HT-29 (cell line): ENCODE measurements at places on chromosomes 7 and 10.

DNA sequence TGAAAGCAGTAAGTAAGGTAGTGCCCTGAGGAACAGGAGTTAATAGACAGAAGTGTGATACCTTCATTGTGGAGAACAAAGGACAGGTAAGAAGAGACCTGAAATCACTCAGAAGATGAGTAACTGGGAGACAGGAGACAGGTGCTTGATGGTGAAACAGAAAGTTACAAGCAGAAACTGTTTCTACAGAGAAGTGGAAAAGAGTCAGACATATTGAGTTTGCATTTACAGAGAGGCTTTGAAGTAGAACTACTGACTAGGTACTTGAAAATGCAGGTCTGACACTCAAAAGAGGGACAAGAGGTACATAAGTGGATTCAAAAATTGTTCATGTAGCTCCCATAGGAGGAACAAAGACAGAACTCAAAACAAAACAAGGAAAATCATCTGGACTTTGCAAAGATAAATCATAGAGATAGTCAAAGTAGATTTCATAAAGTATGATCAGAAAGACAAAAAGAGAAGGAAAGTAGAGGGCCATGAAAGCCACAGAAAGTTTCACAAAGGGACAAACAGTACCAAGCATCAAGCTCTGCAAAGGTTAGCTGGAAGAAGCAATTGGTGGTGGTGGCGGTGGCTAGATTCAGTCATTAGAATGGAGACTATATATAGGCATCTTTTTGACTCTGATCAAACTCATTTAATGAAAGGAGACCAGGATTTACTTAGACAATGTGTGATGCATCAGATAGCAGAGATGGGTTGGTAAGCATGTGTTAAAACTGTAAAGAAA lies 198.4 kb downstream of the PCLO start:
- DNase-seq = no peak

GRCh38 chr10:69692891-69693290 lies 62.8 kb downstream of the FAM241B start:
- DNase-seq = no peak

DNA sequence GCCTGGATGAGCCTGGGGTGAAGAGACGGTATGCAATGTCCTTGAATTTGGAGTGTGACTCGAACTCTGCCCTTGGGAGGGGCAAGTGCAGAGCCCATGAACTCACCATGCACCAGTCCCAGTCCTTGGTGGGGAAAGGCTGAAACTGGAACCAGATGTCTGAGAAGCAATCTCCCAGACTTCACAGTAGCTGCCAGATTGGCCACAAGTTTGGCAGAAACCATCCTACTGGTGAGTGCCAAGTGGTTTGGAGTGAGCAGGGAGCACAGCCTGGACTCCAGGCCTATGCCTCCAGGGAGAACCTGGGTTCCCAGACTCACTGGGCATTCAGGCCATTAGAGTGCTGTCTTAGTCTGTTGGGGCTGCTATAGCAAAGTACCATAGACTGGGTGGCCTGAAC lies 99.6 kb upstream of the LYZL1 start:
- DNase-seq = no peak

- DNase-seq = no peak
Observed at GRCh38 chr10:131728286-131729228, 172.3 kb upstream of the PPP2R2D start.

DNA sequence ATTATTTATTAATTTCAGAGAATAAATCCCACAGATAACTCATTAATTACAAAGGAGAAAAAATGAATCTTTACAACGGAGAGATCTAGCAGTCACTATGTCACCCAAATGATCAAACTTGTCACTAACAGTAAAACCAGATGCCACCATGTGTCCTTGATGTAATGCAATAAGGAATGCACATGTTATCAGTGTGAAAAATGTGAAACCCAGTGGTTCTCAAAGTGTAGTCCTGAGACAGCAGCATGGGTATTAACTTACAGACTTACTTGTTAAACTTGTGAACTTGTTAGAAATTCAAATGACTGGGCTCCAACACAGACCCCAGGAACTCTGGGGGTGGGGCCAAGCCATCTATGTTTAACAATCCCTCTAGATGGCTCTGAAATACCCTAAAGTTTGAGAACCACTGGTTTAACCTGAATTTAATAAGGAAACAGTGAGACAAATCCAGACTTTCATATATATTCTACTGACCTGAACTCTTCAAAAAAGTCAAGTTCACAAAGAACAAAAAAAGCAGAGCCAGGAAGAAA lies 77.4 kb downstream of the RNLS start:
- no peak for DNase-seq

DNA sequence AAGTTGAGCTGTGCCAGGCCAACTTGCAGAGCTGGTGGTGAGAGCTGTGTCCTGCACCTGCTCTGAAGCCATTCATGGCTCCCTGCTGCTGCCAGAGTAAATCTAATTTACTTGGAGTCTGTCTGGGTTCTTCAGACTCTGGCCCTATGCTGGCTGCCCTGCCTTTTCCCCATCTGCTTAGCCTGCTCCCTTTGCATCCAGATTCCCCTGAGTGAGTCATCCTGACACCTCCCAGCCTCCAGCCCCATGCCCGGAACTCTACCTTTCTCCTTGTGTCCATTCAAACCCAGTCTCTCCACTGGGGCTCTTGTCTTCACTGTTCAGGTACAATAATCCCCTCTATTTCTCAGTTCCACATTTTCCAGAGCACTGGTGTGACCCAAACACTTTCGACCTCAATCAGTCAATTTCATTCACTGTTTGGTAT lies 434.4 kb upstream of the ZMIZ1 start:
- DNase-seq = peak; percentile 30

- no peak for DNase-seq
Observed at GRCh38 chr10:80506836-80507487, 30.7 kb upstream of the SH2D4B start.

DNA sequence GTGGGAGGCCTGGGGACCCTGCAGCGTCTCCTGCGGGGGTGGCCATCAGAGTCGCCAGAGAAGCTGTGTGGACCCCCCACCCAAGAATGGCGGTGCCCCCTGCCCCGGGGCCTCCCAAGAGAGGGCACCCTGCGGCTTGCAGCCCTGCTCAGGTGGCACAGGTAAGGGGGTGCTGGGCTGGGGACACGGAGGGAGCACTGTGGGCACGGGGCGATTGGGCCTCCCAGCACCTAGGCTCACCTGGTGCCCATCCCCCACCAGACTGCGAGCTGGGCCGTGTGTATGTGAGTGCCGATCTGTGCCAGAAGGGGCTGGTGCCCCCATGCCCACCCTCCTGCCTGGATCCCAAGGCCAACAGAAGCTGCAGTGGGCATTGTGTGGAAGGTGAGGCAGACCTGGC lies 29.6 kb upstream of the ZNF467 start:
- no peak for DNase-seq

DNA sequence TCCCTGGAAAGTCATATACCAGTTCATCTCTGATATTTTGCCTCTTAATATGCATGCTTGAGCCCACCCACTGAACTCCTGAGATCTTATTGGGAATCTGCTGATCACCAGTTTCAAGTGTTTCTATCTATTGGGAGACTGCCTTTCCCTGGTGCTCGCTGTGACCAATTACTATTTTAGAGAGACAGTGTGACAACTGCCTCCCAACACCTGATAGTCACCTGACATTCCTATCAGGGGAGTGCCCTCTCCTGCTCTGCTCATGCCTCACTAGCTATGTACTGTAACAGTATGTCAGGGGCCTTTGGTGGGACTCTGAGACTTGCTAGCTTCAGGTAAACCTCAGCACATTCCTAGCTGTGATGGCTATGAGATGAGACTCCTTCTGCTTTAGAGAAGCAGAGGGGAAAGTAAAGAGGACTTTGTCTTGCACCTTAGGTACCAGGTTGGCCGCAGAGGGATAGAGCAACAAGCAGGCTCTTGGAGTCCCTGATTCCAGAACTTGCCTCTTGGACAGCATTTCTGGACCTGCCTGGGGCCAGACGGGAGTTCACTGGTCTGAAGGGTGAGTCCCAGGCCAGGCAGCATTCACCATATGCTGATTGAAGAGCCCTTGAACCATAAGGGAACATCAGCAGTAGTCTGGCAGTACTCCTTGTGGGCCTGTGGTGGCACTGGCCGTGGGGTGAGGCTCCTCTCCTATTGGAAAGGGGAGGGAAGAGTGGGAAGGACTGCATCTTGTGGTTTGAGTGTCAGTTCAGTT lies 34.4 kb upstream of the ARHGAP12 start:
- DNase-seq = no peak

GRCh38 chr7:125661677-125662076 lies 732.1 kb upstream of the POT1 start:
- DNase-seq = no peak

DNA sequence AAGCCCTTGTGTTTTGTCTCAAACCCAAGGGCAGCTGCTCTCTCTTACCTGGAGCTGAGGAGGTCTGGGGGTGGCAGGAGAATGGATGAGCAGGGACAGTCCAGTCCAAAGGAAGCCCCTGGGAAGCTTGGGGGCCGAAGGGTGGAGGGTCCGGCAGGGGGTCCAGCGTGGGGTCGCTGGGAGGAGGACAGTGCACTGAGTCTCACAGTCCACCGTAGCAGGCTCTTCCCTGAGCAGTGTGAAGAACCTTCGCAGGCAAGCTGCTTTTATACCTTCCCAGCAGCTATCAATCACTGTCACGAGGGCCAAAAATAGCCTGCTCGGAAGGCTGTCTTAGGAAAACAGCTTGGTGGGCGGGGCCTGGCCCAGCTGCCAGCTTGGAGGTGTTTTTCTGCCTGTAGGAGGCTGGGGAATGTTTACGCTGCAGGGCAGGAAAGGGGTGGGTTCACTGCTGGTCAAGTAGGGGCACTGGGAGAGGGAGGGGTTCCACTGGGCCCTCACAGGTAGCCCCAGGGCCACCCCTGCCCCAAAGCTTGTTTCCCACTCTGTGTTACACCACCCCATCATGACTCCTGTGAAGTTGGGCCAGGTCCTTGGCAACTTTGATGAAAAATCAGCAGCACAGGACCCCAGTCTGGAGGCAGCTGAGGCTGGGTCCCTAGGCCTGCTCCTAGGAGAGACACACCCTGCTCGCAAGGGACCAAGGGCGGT lies at the start of gene DEPP1:
DEPP1 (minus strand) TSS at position 240 of the 711 bp plus-strand sequence. CDS start 779 bp downstream, outside the sequence.
- peak; percentile 98 for DNase-seq

GRCh38 chr10:30873411-30873810 lies 158.3 kb downstream of the ZNF438 start:
- DNase-seq = no peak

DNA sequence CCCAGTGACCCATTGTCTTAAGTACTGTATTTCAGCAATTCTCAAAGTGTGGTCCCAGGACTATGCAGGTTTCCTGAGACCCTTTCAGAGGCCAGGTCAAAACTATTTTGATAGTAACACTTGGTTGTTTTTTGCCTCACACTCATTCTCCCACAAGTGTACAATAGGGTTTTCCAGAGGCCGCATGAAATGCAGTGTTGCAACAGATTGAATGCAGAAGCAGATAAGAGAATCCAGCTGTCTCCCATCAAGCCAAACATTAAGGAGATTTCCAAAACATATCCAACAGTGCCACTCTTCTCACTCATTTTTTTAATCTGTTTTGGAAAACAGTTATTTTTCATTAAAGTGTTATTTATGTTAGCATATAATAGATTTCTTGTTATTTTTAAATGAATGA lies 20.0 kb downstream of the VKORC1L1 start:
- no peak for DNase-seq

- DNase-seq = no peak
Observed at GRCh38 chr7:24862461-24862860, 105.2 kb upstream of the GSDME start.
